ENCODE measurements at places on chromosomes 3 and 15.

- no peak for DNase-seq
These were observed 18.9 kb upstream of the HCN4 start for GRCh38 chr15:73387507-73388255.

DNA sequence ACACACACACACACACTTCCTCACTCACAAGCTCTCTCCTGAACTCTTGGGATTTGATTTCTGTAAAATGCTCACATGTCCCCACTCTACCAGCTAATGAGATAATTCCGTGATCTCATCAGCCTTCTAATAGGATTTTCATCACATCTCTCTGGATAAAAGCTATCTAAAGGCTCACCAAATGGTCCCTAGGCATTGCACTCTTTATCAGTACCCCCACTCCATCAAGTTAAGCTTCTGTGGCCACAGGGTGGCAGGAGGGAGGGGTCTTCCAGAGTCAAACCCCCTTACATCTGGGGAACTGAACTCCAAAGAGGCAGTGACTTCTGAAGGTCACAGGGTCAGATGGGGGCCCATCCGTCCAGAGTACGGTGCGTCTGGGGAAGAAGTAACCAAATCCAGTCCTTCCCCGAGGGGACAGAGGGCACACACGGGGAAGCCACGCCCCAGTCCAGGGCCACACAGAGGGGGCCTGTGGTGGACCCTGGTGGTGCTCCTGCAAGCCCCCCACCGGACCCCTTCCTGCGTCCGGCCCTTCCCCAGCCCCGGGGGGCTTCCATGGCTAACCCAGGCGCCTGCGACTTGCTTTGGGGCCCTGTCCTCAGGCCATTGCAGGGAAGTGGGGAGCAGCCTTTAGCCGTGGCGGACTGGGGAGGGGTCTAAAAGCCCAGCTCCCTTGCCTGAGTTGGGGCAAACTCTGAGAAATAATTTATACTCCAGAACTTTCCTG is 25.5 kb downstream of the CPN2 start:
- DNase-seq: no peak

DNA sequence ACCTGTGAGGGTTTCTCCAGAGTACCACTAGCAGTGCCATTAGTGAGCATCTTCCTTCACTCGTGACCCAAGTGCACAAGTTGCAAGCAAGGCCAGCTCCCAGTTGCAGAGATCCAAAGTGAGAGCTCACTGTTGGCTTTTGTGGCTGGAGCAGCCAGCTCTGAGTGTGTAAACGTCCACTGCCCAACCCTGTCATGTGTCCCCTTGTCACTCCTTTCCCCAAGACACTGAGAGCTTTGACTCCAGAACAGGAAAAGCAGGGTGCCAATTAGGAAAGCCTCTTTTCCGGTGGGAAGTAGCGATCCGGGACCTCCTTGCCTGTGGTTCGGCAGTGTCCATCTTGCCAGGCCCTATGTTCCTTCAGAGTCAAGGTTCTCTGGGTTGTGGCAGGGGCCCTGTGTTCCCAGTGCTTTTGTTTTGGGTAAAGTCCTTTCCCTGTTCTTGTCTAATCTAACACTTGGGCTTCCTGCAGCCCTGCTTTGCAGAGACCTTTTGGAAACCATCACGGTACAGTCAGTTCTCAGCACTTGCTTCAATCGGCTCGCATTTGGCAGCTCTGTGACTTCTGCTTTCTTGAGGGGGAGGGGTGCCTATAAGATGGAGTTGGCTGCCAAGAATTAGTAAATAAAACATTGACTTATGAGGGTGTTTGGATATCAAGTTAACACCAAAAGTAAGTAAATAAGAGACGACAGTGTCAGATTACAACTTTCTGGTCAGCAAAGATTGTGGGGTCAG is 90.5 kb downstream of the DNASE1L3 start:
- DNase-seq: no peak

- DNase-seq: no peak
These were observed 94.3 kb downstream of the PPARG start for GRCh38 chr3:12383218-12383617.

DNA sequence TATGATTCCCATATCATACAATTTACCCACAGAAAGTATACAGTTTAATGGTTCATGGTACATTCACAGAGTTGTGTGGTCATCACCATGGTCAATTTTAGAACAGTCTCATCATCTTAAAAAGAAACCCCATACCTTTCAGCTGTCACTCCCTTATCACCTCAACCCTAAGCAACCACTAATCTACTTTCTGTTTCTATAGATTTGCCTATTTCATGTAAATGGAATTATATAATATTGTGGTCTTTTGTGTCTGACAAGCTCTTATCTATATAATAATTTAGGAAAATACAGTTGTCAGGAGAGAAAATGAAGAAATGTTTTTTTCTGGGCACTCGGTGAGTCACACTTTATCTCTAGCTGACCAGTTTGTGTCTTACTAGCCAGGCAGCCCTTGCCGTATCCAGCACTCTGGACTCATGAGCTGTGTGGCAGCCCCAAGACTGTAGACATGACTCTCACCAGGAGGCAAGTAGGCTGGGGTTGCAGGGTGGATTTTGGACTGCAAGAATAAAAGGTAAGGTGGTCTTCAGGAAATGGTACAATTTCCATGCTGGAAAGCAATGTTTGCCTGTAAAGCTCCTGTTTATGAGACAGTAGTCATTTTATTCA is 234.6 kb downstream of the THRB start:
- DNase-seq: no peak

- DNase-seq: peak; percentile 83
These were observed 342.8 kb downstream of the ERC2 start for GRCh38 chr3:56125358-56126005.

GRCh38 chr3:56133423-56133822 is 334.8 kb downstream of the ERC2 start:
- DNase-seq: peak; percentile 58

- DNase-seq: no peak
These were observed 680.7 kb upstream of the GRM7 start for GRCh38 chr3:6180171-6180570.

DNA sequence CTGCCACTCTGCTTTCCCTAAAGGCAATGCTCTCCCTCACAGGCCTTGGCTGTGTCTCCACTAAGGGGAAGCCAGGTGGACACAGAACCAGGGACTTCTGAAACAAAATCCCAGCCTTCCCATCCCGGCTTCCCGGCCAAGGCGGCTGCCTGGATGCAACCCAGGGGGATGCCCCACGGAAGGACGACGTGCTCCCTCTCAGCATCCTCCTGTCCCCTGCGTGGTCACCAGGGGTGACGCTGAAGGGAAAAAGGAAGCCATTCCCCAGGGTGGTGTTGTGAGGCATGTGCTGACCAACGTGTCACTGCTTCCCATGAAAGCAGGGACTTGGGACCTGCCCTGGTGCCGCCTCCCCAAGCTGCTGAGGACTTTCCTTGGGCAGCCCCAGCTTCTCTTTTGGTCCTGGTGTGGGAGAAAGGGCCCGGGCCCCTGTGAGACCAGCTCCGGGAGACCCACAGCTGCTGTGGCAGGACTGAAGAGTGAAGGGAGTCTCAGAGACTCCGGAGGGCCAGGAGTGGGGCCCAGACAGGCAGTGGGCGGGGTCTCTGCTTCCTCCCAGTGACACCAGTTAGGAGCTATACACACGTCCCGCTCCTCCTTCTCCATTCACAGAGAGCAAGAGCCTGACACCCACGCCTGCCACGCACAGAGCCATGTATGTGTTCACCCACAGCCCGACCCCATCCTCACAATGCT is 139.2 kb downstream of the NUP210 start:
- no peak for DNase-seq

GRCh38 chr15:39270221-39270855 is 310.5 kb upstream of the THBS1 start:
- DNase-seq: no peak

DNA sequence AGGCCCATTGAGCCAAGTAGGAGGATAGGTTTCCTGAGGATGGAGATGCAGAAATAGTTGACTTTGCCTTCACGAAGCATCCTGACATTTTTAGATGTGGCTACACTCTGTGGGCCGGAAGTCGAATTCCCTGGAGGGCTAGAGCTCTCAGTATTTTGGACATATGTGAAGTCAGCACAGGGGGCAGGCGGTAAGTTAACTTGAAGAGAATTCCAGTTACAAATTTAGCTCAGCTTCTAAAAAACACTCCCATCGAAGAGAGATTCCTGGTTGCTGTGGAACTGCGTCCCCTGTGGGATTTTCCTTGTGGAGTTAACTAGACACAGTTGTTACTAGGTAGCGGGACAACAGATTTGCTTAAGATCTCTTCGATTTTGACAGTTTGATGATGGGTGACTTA is 161.9 kb upstream of the RGMA start:
- no peak for DNase-seq

DNA sequence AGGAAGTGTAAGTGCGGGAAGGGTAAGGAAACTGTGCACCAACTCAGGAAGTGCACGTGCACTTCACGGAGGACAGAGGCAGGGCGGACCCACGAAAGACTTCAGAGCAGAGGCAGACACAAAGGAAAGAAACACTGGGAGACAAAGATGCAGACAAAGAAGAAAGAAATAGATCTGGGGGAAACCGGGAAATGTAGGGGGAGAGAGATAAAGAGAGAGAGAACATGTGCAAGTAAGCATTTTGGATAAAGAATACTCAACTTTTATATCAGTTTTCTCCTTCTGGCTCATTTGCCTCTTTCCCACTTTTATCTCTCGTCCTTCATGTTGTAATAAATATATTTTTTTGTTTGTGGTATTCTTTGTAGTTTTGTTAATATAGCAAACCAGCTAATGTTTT is 204.2 kb downstream of the WDR72 start:
- DNase-seq: no peak

- no peak for DNase-seq
These were observed 941 bp downstream of the ZBED2 start for GRCh38 chr3:111594205-111594604.

All from fibroblast of the conjunctiva (primary cell).